Gastrocnemius medialis (tissue), 4 donors: ENCODE measurements at places on chromosomes 13 and 19.

GRCh38 chr19:33344573-33344925, 29.0 kb upstream of the CEBPG start:
- no peak for DNase-seq

GRCh38 chr13:37338726-37339385, 233.4 kb upstream of the CSNK1A1L start:
- DNase-seq = no peak

GRCh38 chr19:55638864-55639359, 1.9 kb upstream of the ZNF580 start:
- DNase-seq = peak; percentile 50

DNA sequence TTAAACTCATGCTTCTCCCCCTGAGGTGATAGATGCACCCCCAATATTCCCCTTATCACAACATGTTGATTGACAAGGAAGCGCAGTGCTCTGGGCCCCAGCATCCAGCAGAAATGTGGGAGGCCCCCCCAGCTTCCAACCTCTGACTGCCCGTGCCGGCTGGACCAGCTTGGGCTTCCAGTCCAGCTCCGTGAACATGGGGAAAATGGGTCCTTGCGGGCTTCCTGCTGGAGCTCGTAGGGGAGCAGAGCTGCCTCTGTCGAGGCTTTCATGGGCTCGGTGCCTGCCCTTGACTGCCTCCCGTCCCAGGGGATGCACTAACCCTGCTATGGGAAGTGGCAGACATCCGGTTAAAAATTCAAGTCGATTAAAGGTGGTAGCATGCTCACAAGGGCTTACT, 188.9 kb downstream of the COL4A1 start:
- DNase-seq = no peak

- no peak for DNase-seq
Observed at GRCh38 chr13:108527844-108528243, 101.6 kb upstream of the MYO16 start.

GRCh38 chr13:40206241-40207000, 460.0 kb downstream of the FOXO1 start:
- no peak for DNase-seq

- no peak for DNase-seq
Observed at GRCh38 chr19:53521373-53522202, 16.4 kb upstream of the ZNF331 start.
